ENCODE measurements at places on chromosomes 11 and 22.

DNA sequence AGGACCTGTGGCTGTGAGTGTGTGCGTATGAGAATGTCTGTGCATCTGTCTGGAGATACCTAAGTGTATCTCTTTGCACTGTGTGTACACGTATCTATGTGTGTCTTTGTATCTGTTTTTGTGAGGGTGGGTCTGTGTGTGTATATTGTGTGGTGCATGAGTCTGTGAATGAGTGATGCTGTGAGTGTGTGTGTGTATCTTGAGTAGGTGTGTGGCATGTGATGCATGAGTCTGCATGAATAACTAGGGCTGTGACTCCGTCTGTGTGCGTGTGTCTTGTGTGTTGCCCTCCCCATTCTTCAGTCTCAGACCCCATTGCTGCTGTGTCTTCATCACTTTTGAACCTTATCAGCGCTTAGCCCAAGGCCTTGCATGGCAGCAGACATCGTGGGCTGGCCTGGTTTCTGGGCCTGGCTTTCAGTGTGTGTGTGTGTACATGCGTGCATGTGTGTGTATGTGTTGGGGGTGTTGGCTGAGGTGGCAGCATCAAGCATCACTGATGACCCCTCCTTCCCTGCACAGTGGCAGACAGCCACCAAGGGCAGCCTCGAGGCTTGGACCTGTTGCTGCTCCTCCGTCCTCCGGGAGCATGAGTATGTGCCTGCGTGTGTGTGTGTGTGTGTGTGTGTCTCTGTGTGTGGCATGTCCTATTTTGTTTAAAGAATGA is 1.4 kb downstream of the SGSM1 start:
- DNase-seq: no peak

GRCh38 chr11:66336234-66337102 is at the start of gene RIN1:
Gene RIN1 (minus strand): TSS chr11:66336434. CDS start chr11:66336402, 32 bp downstream.
- peak; percentile 86 for DNase-seq

GRCh38 chr11:114076921-114077331 is 17.4 kb downstream of the ZBTB16 start:
- peak; percentile 64 for DNase-seq

DNA sequence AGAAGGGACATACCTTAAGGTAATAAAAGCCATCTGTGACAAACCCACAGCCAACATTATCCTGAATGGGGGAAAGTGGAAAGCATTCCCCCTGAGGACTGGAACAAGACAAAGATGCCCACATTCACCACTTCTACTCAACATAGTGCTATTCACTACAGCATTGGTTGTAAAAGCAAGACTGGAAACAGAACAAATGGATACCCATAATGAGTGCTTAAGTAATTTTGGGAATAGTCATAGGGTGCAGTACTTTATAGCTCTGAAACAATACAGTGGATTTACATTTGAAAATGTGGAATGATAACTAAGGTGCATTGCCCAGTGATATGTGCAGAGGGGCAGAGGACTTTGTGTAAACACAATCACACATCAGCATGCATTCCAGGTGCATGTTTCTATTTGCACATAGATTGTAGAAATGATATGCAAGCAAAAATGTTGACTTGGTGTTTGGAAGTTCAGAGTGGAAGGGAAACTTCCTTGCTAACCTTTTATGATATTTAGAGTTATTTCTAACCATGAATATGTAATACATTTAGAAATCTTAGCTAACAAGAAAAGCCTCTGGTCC is 112.3 kb downstream of the IGLL1 start:
- no peak for DNase-seq

GRCh38 chr11:67409261-67409666 is 5.4 kb downstream of the TBC1D10C start:
- no peak for DNase-seq

- no peak for DNase-seq
Observed at GRCh38 chr22:24066260-24066659, 55.2 kb downstream of the CABIN1 start.

GRCh38 chr22:27687984-27688545 is 113.5 kb downstream of the MN1 start:
- DNase-seq: no peak

DNA sequence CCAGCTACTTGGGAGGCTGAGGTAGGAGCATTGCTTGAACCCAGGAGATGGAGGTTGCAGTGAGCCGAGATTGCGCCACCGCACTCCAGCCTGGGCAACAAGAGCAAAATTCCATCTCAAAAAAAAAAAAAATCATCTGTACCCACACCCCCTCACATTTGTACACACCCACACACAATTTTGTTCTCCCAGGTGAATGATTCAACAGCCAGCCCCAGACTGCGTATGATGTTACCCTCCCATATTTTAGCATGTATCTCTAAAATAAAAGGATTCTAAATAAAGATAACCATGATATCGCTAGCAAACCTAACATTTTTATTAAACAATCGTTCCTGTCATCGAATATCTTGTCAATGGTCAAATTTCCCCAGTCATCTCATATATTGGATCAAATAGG is 65.8 kb downstream of the BRD1 start:
- no peak for DNase-seq

DNA sequence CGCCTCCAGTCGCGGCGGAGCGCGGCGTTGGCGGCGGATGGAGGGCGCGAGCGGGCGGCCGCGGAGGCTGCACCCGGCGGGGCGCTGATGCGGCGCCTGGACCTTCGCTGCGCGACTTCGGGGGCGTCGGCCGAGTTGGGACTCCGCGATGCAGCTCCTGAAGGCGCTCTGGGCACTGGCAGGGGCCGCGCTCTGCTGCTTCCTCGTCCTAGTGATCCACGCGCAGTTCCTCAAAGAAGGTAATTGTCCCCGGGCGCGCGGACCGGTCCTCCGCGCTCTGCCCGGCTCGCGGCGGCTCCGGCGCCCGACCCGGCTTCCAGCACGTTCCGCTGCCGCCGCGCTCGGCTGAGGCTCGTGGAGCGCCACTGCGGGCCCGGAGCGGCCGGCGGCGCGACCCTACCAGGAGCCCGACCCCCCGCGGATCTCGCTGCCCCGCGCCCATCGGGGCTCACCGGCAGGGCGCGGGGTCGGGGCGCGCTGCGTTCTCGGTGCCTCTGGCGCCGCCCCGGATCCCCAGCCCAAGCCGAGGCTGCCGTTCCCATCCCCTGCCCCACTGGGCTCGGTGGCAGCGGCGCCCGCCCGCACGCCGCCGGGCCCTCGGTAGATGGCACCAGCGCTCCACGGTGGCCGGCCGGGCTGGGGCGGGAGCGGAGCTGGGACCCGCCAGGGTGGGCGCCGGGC is 1251.2 kb downstream of the BRD1 start:
- DNase-seq: peak; percentile 54

GRCh38 chr11:60378354-60378753 is at the start of gene MS4A7:
Gene MS4A7 (plus strand): TSS chr11:60378532. CDS start chr11:60383142, 4,610 bp downstream.
- no peak for DNase-seq

GRCh38 chr11:32566517-32566916 is 17.1 kb upstream of the EIF3M start:
- no peak for DNase-seq

DNA sequence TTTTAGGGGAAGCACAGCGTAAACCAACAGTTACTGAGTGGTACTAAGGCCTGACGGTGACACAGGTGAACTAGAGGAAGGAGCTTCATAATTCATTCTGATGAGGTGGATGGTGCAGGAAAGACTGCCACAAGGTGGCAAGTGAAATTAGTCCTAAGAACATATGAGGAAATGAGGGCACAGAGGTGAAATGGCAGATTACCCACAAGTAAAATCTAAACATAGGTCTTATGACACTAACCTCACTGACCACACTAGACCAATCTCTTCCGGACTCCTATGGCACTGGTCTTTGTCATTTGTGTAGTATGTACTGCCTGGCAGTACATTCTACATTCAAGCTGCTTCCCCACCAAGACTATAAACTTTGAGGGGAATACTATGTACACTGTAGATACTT is 20.2 kb downstream of the GAB2 start:
- no peak for DNase-seq

- no peak for DNase-seq
Observed at GRCh38 chr22:49460592-49461281, 366.9 kb downstream of the BRD1 start.

DNA sequence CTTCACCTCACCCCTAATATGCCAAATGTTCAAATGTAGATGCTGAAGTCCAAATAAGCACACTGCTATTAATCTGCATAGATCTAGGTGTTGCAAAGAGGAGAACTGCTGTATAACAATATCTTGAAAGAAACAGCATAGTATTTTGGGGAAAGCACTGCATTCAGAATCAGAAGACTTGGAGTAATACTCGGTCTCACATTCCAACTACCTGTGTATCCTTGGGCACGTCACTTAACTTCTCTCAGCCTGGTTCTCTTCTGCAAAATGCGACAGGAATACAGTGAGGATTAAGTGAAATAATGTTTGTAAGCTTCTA is 332 bp upstream of the HMGXB4 start:
- DNase-seq: no peak

DNA sequence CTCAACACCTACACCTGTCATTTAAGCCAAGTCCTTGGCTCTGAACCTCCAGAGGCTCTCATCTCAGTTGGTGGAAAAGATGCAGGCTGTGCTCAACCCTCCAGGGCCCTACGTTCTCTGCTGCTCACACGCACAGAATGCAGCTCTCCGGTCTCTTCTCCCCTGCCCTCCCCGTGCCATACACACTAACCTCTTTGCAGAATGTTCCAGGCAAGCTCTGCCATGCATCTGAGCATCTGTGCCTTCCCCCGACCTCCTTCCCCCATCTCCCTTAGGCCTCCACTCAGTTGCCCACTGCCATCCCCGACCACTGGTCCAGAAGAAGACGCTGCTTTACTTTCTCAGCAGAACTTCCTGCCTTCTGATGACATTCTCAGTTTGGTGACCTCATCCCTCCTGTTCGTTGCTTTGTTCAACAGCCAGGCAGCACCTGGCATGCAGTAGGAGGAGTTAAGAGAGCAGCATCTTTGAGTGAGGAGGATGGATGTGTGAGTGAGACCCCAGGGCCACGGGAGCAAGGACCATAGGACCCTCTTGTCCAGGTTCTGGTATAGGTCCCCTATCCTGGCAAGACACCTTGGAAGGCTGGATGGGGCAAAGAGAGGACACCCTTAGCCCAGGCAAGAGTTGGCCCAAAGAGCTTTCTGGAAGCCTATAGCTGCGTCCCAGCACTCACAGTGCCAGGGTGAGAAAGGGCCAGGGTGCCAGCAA is 598.0 kb downstream of the BRD1 start:
- DNase-seq: no peak

DNA sequence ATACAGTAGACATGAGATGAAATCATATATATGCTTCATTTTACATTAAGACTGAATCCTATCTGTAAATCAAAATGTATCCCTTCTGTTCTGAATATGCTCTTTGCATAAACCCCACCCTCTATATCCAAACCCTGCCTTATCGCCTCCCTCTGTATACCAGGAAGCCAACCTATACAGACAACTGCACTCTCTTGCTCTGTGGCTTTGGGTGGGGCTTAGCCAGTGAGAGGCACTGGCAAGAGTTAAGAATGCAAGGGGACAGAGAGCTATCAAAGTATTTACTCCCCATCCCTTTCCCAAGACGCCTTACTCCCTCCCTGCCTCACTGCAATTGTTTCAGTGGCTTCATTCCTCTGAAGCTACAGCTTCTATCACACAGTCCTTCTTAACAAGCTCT is 309.8 kb downstream of the TTC28 start:
- DNase-seq: no peak

- DNase-seq: peak; percentile 75
Observed at GRCh38 chr11:70109006-70109405, 30.9 kb downstream of the ANO1 start.

DNA sequence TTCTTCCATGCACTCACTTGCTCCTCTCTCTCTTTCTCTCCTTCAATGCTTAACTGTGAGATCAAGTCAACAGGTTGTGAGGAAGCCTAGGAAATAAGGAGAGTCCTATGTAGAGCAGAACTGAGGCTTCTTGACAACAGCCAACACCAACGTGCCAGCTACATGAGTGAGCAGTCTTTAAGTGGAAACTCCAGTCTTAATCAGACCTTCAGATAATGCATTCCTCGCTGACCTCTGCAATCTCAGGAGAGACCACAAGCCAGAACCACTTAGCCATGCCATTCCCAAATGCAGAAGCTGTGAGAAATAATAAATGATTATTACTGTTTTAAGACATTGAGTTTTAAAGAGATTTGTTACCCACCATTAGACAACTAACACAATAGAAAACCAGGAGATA is 6.1 kb upstream of the TEAD1 start:
- no peak for DNase-seq

- DNase-seq: no peak
Observed at GRCh38 chr11:69378303-69379141, 84.6 kb downstream of the MYEOV start.

- DNase-seq: peak; percentile 68
Observed at GRCh38 chr11:16356761-16357393, 531 bp upstream of the SOX6 start.

DNA sequence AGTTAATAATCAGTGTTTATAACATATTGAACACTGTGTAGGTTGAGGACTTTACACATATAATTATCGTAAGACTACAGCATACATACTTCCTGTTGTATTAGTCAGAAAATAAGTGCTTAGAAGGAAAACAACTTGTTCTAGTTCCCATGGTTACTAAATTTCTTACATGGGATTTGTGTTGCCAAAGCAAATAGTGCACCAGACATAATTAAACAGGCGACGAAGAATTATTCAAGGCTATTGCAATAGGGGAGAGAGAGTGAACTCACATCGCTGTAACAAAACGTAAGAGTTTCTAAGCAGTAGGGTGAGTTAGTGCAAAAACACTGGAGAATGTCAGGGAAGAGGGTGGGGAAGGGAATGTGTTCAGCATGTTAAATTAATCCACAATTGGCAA is 347.8 kb downstream of the CNTN5 start:
- DNase-seq: peak; percentile 3

DNA sequence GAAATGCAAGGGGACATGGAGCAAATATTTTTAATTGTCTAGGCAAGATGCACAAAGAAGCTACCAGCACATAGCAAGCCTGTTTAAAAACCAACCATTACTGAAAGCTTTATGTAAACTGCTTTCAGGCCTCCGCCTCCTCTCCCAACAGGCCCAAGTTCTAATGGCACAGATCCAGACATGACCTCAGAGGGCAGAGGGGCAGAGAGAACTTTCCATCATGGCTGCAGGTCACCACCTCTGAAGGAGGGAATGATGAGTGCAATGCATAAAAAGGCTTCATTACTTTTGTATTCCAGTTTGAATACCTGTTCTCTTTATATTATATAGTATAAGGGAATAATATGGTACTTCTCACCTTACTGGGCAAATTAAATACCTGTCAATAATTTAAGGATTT is 15.2 kb downstream of the DDX17 start:
- DNase-seq: peak; percentile 31

- no peak for DNase-seq
Observed at GRCh38 chr11:10918275-10918674, 60.4 kb upstream of the ZBED5 start.

DNA sequence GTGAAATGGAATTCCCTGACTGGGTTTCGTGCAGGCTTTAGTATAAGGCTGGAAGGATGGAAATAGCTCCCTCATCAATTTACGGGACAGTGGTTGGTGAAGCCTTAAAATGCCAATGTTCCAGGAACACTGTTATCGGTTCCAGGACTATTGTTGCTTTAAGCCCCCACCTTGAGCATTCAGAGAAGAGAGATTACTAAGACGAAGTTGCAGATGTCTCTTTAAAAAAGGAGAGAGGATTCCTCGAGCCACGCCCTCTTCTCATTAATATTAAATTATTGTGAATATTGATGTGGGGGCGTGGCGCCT is 195 bp upstream of the CREB3L1 start:
- peak; percentile 75 for DNase-seq

- DNase-seq: no peak
Observed at GRCh38 chr22:19228179-19228578, 49.6 kb upstream of the SLC25A1 start.

Data from fibroblast of skin of right quadriceps (primary cell).